ENCODE measurements at places on chromosomes 3 and 15. TPM values are rescaled to one million over a fixed set of nuclear protein-coding genes. Genes with fewer than 3 reads are reported as not detected.

- H3K4me1 ChIP-seq = no peaks in the 10 kb centered on the region
- no peak overlapping the region for H3K27ac ChIP-seq
- no peak overlapping the region for H3K4me3 ChIP-seq
- no peaks in the 10 kb centered on the region for H3K27me3 ChIP-seq
These were observed 13.8 kb downstream of the RAB5A start for GRCh38 chr3:19960696-19961095.

- H3K27ac ChIP-seq = peak overlapping the region; percentile 92
- no peaks in the 10 kb centered on the region for H3K36me3 ChIP-seq
- DNase-seq = no peak
- H3K27me3 ChIP-seq = no peaks in the 10 kb centered on the region
These were observed 2.1 kb downstream of the TNK2 start for GRCh38 chr3:195905970-195906864.

- peak overlapping the region; percentile 91 for H3K27ac ChIP-seq
- H3K27me3 ChIP-seq = no peaks in the 10 kb centered on the region
- DNase-seq = no peak
- no peak overlapping the region for H3K4me3 ChIP-seq
- H3K4me1 ChIP-seq = peaks cover 19% of the 10 kb centered on the region
- no peaks in the 10 kb centered on the region for H3K36me3 ChIP-seq
These were observed 46.5 kb downstream of the KLHDC8B start for GRCh38 chr3:49217688-49218470.

DNA sequence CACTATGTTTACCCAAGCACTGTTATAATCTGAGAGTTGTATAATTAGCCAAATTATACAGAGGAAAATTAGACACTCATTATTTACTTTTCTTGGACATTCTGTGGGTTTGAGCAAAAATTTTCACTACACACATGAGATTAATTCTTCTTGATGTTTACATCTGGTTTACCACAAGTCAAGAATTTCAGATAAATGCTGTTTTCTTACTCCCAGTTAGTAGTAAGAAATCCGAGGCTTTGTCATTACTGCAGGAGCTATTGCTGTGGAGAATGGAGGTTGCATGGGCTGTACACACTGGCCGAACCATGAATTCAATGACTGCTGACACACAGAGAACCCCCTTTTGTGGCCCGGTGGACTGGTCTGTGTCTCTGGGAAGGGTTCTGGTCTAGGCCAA, 207.7 kb upstream of the CFAP20DC start:
- H3K27me3 ChIP-seq = no peaks in the 10 kb centered on the region
- H3K36me3 ChIP-seq = no peaks in the 10 kb centered on the region
- no peak overlapping the region for H3K4me3 ChIP-seq
- no peak overlapping the region for H3K27ac ChIP-seq
- no peaks in the 10 kb centered on the region for H3K4me1 ChIP-seq

DNA sequence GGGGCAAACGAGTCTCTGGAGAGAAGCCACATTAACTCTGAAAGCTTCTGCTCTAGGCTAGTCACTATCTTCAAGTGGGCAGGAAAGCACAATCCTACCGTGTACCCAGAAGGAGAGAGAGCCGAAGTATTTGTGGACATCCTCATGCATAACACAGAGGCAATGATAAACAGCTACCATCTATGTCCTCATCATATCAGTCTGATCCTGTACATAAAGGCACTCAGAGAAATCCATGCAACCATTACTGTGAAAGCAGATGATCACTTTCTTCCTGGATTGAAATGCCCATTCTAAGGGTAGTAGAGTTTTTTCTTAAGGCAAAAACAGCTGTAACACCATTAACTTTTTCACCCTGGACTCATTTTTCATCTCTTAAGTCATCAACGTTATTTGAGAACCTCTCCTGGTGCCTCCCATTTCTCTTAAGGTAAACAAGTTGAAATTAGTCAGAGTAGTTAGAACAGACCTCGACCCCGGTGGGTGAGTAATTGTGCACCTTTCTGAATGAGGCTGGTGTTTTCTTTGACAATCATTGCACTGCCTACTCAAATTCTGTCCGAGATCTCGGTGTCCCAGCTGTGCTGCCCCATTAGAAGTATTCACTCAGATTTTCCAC, 327.4 kb downstream of the SHQ1 start:
- H3K36me3 ChIP-seq = no peaks in the 10 kb centered on the region
- no peaks in the 10 kb centered on the region for H3K4me1 ChIP-seq
- no peak overlapping the region for H3K4me3 ChIP-seq
- no peaks in the 10 kb centered on the region for H3K27me3 ChIP-seq
- DNase-seq = no peak

DNA sequence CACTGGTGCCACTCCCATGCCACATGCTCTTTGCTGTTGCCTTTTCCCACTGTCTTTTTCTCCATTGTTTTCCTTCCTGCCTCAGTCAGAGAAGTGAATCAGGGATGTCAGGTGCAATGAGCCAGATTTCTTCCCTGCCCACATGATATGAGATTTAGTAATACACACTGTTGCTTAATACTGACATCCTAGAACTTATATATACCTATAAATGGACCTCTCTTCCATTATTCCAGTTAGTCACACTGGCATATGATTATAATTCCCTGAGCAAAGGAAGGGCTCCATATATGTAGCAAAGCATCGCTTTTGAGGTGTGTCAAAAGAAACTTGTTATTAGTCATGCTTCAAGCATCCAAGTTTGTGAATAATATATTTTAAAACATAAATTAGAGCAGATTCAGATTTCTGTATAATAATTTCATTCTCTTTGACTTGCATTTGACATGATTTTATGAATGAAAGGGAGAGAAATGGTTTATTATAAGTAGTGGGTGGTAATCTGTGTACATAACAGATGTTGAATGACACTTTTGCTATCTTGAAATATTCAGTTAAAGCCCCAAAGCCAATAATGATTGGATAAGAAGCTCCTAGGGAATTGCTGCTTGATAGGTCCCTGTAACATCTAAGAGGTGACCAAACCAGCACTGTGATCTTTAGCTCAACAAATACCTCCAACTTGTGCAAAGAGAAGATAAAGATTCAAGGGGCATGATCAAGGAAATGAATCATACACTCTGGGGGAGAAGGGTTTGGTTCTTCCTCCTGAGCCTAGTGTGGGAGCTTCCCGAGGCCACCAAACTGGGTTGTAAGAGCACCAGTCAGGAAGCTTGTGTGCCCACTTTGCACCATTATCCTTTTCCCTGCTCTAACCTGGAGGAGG, 48.6 kb downstream of the CHST2 start:
- DNase-seq = no peak
- H3K36me3 ChIP-seq = no peaks in the 10 kb centered on the region
- no peaks in the 10 kb centered on the region for H3K27me3 ChIP-seq
- no peaks in the 10 kb centered on the region for H3K4me1 ChIP-seq
- H3K27ac ChIP-seq = no peak overlapping the region

- H3K4me3 ChIP-seq = no peak overlapping the region
- no peak for DNase-seq
- peaks cover 11% of the 10 kb centered on the region for H3K4me1 ChIP-seq
- no peaks in the 10 kb centered on the region for H3K27me3 ChIP-seq
- H3K27ac ChIP-seq = no peak overlapping the region
These were observed 56.1 kb upstream of the PLXNA1 start for GRCh38 chr3:126926684-126927400.

GRCh38 chr3:176046703-176047102, 1150.6 kb downstream of the TBL1XR1 start:
- H3K4me3 ChIP-seq = no peak overlapping the region
- H3K27me3 ChIP-seq = no peaks in the 10 kb centered on the region
- no peaks in the 10 kb centered on the region for H3K36me3 ChIP-seq

- peaks cover 5% of the 10 kb centered on the region for H3K4me1 ChIP-seq
- H3K27me3 ChIP-seq = no peaks in the 10 kb centered on the region
- H3K4me3 ChIP-seq = no peak overlapping the region
- H3K36me3 ChIP-seq = no peaks in the 10 kb centered on the region
These were observed 331.2 kb upstream of the TBL1XR1 start for GRCh38 chr3:177528306-177529070.

DNA sequence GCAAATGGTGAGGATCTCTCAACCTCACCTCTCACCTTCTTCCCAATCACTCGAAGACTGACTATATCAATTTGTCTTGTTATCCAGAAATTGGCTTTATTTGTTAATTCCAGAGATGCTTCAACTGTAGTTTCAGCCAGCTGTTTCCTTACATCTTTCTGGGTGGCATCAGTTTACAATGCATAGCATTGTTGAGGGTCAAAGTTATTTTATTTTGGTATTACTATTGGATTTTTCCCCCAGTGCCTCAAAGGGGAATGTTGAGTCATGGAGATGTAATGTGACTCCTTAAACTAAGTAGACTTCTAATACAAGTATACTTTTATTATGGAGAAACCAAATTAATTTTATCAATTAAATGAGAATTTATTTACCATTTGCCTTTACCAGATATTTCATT, 351.6 kb downstream of the TIGIT start:
- H3K27ac ChIP-seq = no peak overlapping the region
- no peaks in the 10 kb centered on the region for H3K36me3 ChIP-seq
- no peak for DNase-seq
- peaks cover 1% of the 10 kb centered on the region for H3K4me1 ChIP-seq

GRCh38 chr15:61195116-61196002, 33.7 kb downstream of the RORA start:
- H3K27ac ChIP-seq = no peak overlapping the region
- no peaks in the 10 kb centered on the region for H3K4me1 ChIP-seq
- no peaks in the 10 kb centered on the region for H3K27me3 ChIP-seq

DNA sequence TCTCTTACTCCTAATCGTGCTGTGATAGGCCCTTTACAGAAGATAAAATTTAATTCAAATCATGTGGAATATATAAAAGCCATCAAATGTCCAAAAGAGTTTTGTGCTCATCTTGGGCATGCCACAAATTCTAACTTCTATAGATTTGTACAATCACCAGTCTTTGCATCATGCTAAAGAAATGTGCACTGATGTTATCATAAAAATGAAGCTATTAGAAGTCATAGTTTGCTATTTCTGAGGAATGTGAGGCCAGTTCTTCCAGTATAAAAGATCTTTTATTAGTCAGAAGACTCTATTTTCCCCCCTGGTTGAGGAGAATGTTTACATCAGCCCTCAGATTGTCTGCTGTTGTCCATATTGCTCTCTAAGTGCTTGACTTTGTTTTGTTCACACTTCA, 2.1 kb upstream of the ANXA2 start:
- H3K27ac ChIP-seq = peak overlapping the region; percentile 98
- H3K36me3 ChIP-seq = peaks cover 8% of the 10 kb centered on the region
- DNase-seq = no peak
- peaks cover 55% of the 10 kb centered on the region for H3K4me1 ChIP-seq

GRCh38 chr15:38320866-38321265, 68.2 kb downstream of the SPRED1 start:
- H3K27me3 ChIP-seq = no peaks in the 10 kb centered on the region
- no peak for DNase-seq
- no peak overlapping the region for H3K27ac ChIP-seq
- peaks cover under 1% of the 10 kb centered on the region for H3K4me1 ChIP-seq
- H3K4me3 ChIP-seq = no peak overlapping the region
- H3K36me3 ChIP-seq = peaks cover 5% of the 10 kb centered on the region

DNA sequence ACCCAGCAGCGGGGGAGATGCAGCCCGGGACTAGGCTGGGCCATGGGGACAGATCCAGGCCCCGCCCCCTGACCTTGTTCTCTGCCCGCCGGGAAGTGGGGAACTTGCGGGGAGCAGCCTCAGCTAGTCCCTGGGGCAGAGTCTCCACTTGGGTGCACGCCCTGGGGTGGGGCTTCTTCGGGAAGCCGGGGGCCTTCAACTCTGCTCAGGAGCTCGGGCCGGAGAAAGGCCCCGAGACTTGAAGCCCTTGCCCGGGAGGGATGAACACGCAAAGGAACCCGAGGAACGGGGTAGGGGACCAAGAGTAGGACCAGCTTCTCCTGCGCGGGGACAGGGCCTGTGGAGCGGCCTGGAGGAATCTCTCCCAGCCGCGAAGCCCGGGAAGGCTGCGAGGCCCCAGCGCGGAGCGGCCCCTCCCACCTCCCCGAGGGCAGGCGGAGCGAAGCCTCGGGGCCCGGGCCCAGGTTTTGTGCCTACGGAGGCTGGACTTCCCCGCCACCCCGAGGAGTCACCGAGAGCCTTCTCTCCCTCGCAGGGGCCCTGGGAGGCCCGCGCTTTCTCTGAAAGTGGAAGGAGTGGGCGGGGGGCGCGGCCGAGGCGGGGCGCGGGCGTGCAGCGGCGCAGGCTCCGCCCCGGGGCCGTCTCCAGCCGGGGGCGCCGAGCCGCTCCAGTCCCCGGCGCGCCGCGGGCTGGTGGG, at the start of gene ITPKA:
TSS of gene ITPKA (plus strand) at position 670 of the 697 bp plus-strand sequence. CDS start 54 bp downstream, outside the sequence.
- H3K36me3 ChIP-seq = no peaks in the 10 kb centered on the region
- H3K4me1 ChIP-seq = peaks cover 37% of the 10 kb centered on the region
- H3K27me3 ChIP-seq = peaks cover 10% of the 10 kb centered on the region
- no peak for DNase-seq
- H3K27ac ChIP-seq = no peak within 1 kb of the TSS
- H3K4me3 ChIP-seq = peak within 1 kb of the TSS; percentile 45

GRCh38 chr15:62348623-62349022, 183.5 kb upstream of the C2CD4B start:
- no peak overlapping the region for H3K4me3 ChIP-seq
- no peaks in the 10 kb centered on the region for H3K36me3 ChIP-seq
- DNase-seq = no peak
- H3K27ac ChIP-seq = no peak overlapping the region
- H3K4me1 ChIP-seq = no peaks in the 10 kb centered on the region

DNA sequence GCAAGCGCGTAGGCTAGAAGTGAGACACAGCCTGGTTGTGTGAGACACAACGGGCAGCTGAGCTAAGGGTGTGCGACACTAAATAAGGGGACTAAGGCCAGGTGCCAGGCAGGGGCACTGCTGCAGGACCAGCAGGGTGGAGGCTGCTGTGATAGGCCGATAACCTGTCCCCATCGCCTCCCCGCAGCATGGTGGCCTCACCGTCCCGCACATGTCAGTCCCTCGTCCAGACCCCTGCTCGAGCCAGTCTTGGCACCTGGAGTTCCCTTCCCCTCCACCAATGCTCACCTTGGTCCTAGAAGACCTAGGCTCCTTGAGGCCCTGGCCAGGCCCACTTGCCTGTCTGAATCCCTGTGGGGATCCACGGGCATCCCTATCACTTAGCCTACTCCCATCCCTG, 96.1 kb downstream of the HMG20A start:
- no peaks in the 10 kb centered on the region for H3K27me3 ChIP-seq
- no peaks in the 10 kb centered on the region for H3K4me1 ChIP-seq
- DNase-seq = no peak
- H3K36me3 ChIP-seq = no peaks in the 10 kb centered on the region
- no peak overlapping the region for H3K4me3 ChIP-seq

- H3K4me1 ChIP-seq = no peaks in the 10 kb centered on the region
- DNase-seq = no peak
- H3K27ac ChIP-seq = peak overlapping the region; percentile 90
- no peaks in the 10 kb centered on the region for H3K36me3 ChIP-seq
- peak overlapping the region; percentile 81 for H3K4me3 ChIP-seq
These were observed 3.6 kb downstream of the CLDN1 start for GRCh38 chr3:190318666-190319065.

The DZIP3 gene
- total RNA-seq = 0.83 TPM

The REC114 gene
- not detected for total RNA-seq

The OXTR gene
- 8.0 TPM for total RNA-seq

The ARHGAP11A gene
- 5.9 TPM for total RNA-seq

The SLC4A7 gene
- total RNA-seq = 17.2 TPM

The CCR2 gene
- total RNA-seq = 6.0 TPM

The ATP13A5 gene
- total RNA-seq = 0.61 TPM

The COPS2 gene
- total RNA-seq = 43.5 TPM

The SPTBN5 gene
- 1.9 TPM for total RNA-seq

The PLA2G4D gene
- total RNA-seq = 0.23 TPM

The AGBL1 gene
- 0.21 TPM for total RNA-seq

The MED12L gene
- total RNA-seq = 0.08 TPM

Data from esophagus squamous epithelium (tissue), 5 donors.